NCI-H2227 treated with DMSO at 0.1 percent for 48 hours (cell line): ENCODE measurements at places on chromosomes 13 and 19.

DNA sequence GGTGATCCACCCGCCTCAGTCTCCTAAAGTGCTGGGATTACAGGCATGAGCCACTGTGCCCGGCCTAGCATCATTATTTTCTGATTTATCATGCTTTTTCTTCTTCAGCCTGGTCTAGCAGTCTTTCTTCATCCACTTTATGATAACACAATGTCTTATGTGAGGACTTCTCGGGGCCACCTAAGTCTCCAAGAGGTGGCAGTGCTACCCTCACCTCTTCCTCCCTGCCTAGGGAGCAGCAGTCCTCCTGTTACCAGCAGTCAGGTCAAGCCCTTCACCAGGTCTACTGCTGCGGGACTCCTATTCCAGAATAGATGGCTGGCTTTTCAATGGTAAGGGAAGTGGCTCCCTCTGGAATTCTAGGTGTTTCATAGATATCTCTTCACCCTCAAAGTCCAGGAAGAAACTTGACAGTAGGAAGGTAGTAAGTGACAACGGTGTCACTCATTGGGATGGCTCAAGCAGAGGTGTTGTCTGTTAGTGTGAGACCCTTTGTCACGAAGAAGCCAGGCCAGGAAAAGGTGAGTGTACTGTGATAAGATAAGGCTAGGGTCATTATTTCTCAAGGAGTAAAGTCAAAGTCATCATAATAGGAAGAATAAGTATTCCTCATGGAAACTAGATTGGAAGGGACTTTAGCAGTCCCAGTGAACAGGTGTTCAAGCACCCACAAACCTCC, 164.0 kb downstream of the KLF5 start:
- DNase-seq: no peak

DNA sequence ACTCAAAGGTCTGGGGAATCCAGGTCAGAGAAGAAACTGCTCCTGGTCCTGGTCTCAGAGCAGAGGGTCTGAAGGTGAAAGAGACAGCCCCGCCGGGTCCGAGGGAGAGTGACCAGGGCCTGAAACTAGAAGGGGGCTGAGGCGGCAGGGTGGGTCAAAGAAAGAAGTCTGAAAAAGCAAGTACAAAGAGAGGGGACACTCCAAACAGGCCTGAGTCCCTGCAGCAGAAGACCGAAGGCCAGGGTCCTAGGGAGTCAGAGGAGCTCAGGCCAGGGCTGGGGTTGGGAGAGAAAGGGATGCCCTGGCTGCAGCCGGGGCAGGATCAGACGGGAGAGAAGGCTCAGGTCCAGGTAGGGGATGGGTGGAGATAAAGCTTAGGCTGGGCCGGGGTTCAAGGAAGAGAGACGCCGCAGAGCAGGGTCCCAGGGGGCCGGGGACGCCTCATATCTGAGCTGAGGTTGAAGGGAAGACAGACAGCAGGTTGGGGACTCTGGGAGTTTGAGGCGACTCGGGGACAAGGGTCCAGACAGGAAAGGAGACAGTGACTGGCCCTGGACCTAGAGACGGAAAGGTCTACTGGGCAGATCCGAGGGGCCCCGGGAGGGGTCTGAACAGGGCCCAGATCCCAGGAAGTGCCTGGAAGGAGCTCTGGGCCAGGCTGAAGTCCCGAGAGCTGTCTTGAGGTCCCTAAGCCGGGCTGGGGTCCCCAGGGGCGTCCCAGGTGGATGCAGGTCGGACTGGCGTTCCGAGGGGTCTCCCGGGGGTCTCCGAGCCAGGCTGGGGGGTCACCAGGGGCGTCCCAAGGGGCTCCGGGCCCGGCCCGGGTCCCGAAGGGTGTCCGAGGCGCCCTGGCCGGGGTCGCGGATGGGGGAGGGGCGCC, 795 bp downstream of the MLLT1 start:
- DNase-seq: no peak

- DNase-seq: no peak
Observed at GRCh38 chr13:41613471-41613870, 156.1 kb downstream of the RGCC start.

GRCh38 chr13:38365661-38366060, 16.0 kb downstream of the UFM1 start:
- no peak for DNase-seq

DNA sequence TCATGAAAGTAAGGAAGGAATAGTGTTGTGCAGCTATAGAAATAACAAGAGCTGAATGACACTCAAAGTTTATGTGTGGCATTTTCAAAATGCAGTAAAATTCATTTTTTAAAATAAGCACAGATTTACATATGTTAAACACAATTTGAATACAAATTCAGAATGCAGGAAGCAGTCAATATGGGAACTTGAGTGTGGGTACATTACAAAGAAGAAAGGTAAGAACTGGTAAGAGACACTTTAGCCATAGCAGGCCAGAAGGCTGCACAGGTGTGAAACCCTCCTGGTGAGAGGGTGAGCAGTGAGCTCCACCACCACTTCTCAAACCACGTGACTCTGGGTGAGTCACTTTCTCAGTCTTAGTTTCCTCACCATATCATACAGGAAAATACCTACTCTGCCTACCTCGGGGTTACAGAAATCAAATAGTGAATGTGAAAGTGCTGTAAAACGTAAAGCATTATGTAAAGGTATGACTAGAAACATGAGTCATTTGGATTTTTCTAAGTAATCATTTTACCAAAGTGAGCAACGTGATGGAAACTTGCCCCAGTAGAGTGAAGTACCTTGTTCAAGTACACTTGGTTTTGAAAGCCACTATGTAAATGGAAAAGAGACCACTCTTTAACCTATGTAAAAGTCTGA, 40.5 kb downstream of the USP12 start:
- no peak for DNase-seq

GRCh38 chr13:76225815-76226489, 589.8 kb downstream of the LMO7 start:
- no peak for DNase-seq

DNA sequence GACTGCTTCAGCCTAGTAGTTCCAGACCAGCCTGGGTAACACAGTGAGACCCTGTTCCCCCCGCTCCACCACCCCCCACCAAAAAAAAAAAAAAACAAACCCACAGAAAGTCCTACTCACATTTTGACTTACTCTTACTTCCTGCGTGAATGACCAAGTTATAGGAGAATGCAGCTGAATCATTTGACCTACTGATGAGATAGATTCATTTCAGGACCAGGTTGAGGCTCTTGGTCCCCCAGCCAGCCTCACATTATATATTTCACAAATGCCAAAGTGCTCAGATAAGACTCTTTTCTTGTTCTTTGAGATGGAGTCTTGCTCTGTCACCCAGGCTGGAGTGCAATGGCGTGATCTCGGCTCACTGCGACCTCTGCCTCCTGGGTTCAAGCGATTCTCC, 70.2 kb downstream of the KLF5 start:
- DNase-seq: no peak

- DNase-seq: no peak
Observed at GRCh38 chr13:22226086-22226485, 555.2 kb downstream of the FGF9 start.

GRCh38 chr13:24215126-24215525, 54.6 kb downstream of the SPATA13 start:
- no peak for DNase-seq

DNA sequence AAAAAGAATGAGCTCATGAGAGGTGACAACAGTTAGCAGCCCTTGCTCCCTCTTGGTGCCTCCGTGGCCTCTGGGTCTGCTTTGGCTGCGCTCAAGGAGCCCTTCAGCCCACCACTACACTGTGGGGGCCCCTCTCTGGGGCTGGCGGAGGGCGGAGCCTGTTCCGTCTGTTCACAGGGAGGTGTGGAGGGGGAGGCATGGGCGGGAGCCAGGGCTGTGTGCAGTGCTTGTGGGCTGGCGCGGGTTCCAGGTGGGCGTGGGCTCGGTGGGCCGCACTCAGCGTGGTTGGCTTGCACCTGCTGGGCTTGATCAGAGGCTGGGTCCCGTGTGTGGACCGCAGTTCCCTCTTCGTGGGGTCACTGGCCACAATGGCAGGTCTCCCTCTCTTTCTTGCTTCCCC, 953.4 kb upstream of the PRR20A start:
- DNase-seq: no peak

- no peak for DNase-seq
Observed at GRCh38 chr19:6271721-6272410, 7.9 kb downstream of the MLLT1 start.

GRCh38 chr19:32890326-32890725, 20.8 kb upstream of the SLC7A9 start:
- no peak for DNase-seq

DNA sequence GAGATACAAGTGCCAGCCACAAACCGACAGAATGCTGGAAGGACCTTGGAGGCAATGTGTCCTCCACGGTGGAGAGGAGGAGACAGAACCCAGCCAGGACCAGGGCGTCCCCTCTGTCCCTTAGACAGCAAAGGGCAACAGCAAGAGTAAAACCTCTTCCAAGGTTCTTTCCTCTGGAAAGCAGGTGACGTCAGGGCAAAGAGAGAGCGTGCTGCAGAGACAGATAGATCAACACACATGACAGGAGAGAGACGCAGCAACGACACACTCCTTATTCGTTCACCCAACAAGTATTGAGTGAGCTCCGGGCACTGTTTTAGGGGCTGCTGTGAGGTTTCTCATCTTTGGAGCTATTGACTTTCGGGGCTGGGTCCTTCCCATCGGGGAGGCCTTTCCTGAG, 1.3 kb upstream of the GALP start:
- no peak for DNase-seq

GRCh38 chr19:2261438-2262172, 5.4 kb upstream of the JSRP1 start:
- no peak for DNase-seq

DNA sequence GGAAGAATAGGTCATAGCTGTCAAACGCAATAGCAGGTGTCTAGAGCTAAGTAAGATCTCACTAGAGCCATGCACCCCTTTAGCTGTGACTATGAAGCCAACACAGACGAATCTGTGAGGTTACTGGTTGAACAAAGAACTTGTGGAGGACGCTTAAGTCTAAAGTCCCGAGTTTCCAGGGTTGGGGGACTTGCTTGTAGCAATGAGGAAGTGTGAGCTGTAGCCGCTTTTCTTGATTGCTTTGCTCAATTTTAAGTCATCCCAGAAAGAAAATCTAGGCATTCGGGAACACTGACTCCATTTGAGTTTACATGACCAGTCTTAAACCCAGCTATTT, 1.6 kb downstream of the GPC5 start:
- no peak for DNase-seq

GRCh38 chr13:110627761-110628476, 12.6 kb downstream of the NAXD start:
- DNase-seq: no peak

- DNase-seq: peak; percentile 35
Observed at GRCh38 chr19:51660975-51661600, 14.5 kb upstream of the SIGLEC14 start.

DNA sequence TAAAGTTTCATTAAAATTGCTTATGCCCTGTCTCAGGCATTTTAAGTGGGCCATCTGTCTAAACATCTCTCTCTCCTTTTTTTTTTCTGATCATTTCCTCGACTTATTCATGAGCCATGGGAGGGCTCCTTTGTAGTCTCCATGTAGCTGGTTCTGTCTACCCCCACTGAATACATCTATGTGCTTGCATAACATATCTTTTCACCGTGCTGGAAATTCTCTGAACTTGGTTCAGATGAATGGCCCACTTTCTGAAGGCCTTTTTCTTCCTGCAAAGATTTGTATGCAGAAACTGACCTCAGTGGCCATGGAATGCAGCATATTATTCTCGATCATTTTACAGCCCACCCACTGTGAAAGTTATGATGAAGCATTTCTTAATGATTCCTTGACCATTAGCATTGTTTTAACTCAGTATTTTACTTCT, 225.3 kb downstream of the GGACT start:
- no peak for DNase-seq

DNA sequence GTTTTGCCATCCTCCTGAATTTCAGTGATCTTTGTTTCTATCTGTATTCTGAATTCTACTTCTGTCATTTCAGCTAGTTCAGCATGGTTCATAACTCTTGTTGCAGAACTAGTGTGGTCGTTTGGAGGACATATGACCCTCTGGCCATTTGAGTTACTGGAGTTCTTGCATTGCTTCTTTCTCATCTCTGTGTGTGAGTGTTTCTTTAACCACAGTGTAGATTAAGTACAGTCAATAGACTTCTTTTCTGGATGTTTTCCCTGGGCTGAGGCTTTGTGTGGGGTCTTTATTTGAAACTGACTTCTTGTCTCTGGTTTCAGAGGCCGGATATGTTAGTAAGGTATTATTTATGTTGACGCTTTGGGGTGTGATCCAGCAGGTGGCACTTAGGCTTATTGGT, 14.7 kb downstream of the IGFL2 start:
- no peak for DNase-seq
